ENCODE measurements at places on chromosomes 5 and 9.

DNA sequence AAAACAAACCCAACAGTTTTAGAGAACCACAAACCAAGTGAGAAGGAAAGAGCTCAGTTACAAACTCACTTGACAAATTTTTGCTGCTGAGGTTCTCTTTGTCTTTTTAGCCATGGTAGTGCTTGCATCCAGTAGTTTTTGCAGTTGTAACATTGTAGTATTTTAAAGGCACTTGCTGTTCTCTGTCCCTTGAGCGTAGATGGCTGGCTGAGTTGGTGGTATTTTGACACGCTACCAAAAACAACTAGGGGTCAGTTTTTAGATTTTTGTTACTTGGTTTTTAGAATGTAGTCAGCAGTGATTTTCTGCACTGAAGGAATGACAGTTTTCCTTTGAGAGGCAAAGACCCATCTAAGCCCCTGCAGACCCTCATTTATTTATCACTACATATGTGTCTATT, 58.0 kb downstream of the TLE4 start:
- DNase-seq = no peak

GRCh38 chr9:93819905-93820304, 135.2 kb downstream of the BARX1 start:
- DNase-seq = no peak

- no peak for DNase-seq
Measured at GRCh38 chr5:140977003-140977402, 10.7 kb downstream of the PCDHAC2 start.

DNA sequence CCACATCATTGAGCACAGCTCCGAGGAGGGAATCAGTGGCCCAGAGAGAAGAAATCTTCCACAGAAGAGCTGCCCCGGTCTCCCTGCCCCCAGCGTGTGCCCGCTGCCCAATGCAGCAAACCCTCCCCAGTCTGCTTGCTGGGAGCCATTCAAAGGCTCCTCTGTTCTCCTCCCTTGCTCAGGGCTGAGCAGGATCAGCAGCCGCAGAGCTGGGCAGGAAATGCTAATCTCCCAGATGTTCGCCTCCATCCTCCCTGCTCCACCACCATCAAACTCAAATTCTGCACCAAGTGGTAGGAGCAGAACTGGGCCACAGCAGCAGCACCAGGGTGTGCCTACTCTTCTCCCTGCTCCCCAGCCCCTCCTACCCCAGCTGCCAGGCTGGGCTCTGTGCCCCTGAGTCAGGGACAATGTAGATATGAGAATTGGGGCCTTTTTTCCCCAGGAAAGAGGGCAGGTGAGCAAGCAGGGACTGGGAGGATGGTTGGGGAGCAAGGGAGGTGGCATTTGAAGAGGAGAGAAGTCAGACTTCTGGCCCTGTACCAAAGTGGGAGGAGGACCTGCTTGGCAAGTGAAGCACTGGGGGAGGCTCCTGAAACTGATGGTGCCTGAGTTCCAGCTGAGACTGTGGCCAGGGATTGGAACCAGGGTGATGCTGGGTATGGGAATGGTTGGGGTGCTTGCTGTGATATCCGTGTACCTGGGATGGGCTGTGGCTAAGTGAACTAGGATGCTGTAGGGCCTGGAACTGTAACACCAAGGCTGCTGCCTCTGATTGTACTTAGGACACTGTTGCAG, 1.9 kb upstream of the PCDH1 start:
- DNase-seq = no peak

GRCh38 chr5:30267026-30267425, 926.5 kb upstream of the CDH6 start:
- DNase-seq = no peak

- DNase-seq = no peak
Measured at GRCh38 chr5:163908253-163908652, 402.8 kb downstream of the MAT2B start.

DNA sequence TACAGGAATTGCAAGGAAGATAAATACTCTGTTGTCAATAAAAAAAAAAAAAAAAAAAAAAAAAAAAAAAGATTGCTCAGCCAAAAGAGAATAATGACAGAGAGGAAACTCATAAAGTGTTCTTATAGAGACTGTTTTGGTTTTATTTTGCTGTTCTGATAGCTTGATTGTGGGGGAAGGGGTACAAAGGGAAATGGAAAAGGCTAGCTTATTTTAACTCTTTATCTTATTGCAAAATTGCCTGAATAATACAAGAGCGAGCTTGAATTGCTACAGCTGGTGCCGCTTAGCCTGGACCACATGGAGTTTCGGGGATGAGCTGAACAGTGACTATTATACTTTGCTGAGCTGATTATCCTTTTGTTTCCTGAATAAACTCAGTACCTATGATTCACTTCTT, 31.0 kb upstream of the SHISAL2B start:
- DNase-seq = no peak

DNA sequence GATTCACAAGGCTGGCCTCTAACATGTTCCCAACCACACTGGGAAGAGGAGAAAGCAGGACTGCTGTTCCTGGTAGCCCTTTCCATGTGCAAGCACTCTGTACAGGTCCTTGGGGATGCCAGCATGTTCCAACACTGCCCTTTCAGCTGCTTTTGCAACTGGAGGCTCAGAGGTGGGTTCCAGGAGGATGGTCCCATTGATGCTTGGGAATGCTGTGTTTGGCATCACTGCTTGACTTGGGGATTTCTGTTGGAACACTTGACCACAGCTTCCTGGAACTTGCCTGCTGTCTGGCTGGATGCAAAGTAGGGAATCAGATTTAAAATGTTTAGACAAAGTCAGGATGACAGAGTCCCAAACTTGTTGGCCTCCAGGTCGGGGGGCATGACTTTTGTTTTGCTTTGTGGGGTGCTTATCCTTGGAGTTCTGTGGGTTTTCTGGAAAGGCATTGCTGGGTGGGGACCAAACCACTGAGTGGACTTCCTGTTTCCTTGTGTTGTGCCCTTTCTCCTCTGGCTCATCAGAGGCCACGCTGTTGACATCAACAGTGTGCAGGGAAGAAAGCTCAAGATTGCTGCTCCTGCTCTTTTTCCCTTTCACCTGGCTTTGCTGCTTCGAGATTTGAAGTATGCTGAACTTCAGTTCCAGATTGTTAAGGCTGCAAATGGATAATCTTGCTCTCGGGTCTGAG, 148.5 kb upstream of the RPS23 start:
- DNase-seq = no peak

DNA sequence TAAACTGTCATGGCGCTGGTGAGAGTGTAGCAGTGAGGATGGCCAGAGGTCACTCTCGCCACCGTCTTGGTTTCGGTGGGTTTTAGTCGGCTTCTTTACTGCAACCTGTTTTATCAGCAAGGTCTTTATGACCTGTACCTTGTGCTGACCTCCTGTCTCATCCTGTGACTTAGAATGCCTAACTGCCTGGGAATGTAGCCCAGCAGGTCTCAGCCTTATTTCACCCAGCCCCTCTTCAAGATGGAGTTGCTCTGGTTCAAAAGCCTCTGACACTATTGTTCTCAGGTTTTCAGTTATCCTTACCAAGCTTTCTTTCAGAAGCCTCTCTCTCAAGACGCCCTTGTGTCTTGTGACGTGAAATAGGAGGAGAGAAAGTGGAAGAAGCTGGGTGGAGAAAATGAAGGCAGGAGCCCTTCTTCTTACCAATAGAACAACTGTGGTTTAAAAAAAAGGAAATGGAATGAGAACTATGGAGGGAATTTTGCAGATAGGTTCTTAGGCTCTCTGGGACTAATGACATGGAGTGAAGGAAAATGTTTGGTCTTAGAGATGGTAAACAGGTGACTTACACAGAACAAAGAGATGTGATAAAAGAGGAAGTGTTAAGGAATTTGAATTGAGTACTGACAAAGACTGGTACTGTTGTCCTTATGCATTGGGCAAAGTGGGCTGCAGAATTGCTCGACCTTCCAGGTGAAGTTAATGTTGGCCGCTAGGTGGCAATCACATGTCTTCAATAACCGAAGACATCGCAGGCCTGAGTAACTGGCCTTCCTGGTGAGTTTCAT, 133.3 kb upstream of the RAI14 start:
- DNase-seq = peak; percentile 78

DNA sequence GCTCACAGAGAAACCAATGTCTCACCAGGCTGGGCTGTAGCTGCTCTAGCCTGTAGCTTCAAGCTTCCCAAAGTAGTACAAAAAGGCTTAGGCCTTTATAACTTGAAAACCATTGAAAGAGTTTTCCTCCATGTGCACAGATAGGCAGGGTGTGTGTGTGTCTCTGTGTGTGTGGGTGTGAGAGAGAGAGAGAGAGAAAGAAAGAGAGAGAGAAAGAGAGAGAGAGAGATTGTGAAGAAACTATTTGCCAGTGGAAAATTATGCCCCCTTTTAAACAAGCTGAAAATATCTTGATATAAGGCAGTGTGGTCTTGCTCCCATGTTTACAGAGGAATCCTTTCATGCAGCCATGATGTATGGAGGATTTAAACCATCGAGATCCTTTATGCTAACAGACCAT, 17.9 kb upstream of the GDNF start:
- DNase-seq = no peak

- no peak for DNase-seq
Measured at GRCh38 chr9:19385786-19386501, 5.9 kb upstream of the RPS6 start.

- DNase-seq = peak; percentile 47
Measured at GRCh38 chr9:95852059-95853032, 23.1 kb upstream of the ERCC6L2 start.

DNA sequence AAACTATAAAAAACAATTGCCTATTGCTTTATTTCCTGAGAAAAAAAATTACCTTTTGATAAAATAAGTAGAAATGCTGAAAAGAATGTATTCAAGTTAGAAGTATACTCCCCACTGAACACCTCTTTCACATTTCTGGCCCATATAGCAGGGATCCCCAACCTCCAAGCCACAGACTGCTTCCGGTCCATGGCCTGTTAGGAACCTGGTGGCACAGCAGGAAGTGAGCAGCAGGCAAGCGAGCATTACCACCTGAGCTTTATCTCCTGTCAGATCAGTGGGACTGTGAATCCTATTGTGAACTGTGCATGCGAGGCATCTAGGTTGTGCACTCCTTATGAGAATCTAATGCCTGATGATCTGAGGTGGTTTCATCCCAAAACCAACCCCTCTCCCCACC, 563.9 kb downstream of the RAB3C start:
- DNase-seq = peak; percentile 5

DNA sequence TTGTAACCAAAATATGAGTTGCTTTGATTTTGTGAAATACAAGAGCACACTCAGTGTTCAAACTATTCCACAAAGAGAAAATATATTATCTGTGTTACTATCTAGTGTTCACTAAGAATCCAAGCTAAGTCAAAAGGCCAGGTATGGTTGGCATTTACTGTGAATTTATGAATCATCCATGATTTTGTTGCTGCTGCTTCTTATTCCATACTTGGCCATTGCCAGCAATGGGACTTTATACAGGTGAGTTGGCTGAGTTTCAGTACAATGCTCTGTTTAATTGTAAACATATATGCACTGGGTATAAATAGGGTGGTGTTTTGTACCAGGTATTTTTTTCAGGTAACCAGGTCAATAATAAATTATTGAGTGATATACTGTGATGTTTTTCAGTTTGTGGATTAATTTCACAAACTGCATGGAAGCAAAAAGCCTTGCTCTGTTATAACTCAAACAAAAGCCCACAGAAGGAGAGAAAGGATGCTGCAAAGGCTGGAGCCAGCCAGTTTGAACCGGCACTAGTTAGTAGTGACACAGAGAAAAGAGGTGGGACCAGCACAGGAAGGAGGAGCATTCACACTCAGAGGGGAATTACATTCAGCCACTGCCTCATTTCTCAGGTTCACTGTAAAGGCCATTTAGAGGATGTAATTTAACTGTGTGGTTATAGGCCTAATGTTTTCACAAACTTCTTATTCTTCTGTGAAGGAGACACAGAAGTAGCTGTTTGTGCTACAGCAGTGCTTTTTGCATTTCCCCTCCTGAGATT, 381.8 kb downstream of the ADGRV1 start:
- peak; percentile 23 for DNase-seq

GRCh38 chr9:93826209-93826608, 128.9 kb downstream of the BARX1 start:
- DNase-seq = no peak

- no peak for DNase-seq
Measured at GRCh38 chr5:174504266-174504726, 220.1 kb upstream of the MSX2 start.

DNA sequence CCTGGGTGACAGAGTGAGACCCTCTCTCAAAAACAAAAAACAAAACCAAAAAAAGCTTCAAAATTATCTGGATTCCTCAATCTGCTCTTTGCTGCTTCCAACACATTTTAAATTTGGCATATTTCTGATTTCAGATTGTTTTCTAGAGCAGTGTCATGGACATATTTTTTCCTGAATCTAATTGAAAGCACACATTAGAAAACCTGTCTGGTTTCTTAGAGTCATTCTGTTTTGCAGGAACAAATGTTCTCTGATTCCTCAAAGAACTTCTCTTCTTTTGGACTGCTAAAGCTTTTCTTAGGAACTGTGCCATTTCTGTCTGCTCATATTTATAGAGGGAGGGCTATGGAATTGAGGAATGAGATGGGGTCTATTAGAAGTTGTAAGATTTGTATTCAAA, 81.6 kb downstream of the RAI14 start:
- no peak for DNase-seq

DNA sequence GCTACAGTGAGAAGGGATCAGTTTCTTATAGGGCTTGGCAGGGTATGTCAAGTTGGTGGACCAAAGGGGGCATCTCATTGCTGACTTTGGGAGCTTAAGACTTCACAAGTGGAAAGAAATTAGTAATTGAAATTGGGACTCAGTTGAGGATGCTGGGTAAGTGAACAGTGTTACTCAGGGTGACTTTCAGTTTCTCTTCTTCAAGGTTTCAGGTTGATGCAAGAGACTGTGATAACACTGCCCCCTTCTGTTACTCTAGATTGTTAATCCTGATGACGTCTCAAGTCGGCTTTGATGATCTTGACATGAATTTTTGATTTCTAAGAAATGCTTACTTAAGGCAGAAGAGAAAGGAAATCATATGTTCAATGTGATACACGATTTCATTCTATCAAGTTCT, 21.3 kb downstream of the KCTD16 start:
- no peak for DNase-seq

DNA sequence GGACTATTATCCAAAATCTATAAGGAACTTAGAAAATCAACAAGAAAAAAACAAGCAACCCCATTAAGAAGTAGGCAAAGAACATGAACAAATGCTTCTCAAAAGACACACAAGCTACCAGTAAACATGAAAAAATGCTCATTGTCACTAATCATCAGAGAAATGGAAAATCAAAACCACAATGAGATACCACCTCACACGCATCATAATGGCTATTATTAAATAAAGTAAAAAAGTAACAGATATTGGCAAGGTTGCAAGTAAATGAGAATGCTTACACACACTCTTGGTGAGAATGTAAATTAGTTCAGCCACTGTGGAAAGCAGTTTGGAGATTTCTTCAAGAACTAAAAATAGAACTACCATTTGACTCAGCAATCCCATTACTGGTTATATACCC, 167.0 kb upstream of the DMRTA1 start:
- DNase-seq = no peak

- no peak for DNase-seq
Measured at GRCh38 chr9:96460882-96461281, 10.9 kb downstream of the HABP4 start.

DNA sequence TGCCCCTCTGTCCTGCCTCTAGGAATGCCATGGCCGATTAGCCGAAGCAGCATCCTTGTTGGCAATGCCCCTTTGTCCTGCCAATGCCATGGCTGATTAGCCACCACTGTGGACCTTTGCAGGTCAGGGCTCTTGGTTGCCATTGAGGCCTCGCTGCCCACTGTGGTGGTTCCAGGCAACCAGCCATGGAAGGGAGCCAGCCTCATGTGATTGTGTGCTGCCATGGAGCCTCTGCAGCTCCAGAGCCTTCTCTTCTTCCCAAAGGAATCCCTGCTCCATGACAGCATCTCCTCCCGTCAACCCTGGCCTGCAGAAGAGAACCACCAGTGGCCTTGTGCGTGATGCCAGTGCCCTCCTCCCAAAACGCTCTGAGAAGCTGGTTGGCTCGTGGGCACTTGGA, 187.0 kb downstream of the CACNA1B start:
- no peak for DNase-seq
